ENCODE measurements at places on chromosomes 6 and 20. TPM values are rescaled to one million over a fixed set of nuclear protein-coding genes. Genes with fewer than 3 reads are reported as not detected.

Gene SLC16A10
- 4.5 TPM for total RNA-seq

Gene FERMT1
- total RNA-seq = 0.63 TPM

Gene NR2E1
- total RNA-seq = not detected

Gene SRSF12
- total RNA-seq = not detected

Gene CALHM5
- total RNA-seq = 2.1 TPM

GRCh38 chr6:5099537-5099936, 14.4 kb downstream of the PPP1R3G start:
- no peaks in the 10 kb centered on the region for H3K27me3 ChIP-seq
- no peak for DNase-seq
- no peak overlapping the region for H3K27ac ChIP-seq
- H3K4me1 ChIP-seq = peaks cover 48% of the 10 kb centered on the region
- no peaks in the 10 kb centered on the region for H3K36me3 ChIP-seq

DNA sequence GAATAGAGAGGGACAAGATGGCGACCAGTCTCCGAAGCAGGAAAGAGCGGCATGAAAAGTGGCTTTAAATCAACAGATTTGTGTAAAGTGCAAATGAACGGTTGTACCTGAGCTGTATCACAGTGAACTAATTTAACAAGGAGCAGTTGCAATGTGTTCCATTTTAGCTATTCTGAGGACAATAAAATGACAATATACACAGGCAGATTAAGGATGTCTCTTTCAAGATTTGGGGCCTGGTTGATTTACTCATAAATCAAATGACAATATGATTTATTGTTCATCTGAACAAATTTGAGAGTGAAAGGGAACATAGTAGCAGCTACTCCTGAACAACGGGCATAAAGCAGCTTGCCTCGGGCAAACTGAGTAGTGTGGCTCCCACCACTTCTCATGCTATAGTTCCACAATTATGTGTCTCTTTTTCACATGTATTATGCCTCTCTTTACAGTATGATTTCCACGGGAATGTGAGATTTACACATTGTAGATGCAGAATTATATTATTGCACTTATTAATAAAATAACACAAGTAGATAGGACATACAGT, 204.1 kb upstream of the AGPAT4 start:
- no peaks in the 10 kb centered on the region for H3K36me3 ChIP-seq
- no peak overlapping the region for H3K4me3 ChIP-seq
- H3K27me3 ChIP-seq = no peaks in the 10 kb centered on the region
- peaks cover 24% of the 10 kb centered on the region for H3K4me1 ChIP-seq
- no peak for DNase-seq

- no peaks in the 10 kb centered on the region for H3K27me3 ChIP-seq
- no peak overlapping the region for H3K4me3 ChIP-seq
- H3K27ac ChIP-seq = no peak overlapping the region
These were observed 6.0 kb upstream of the TRIM26 start for GRCh38 chr6:30219244-30219643.

DNA sequence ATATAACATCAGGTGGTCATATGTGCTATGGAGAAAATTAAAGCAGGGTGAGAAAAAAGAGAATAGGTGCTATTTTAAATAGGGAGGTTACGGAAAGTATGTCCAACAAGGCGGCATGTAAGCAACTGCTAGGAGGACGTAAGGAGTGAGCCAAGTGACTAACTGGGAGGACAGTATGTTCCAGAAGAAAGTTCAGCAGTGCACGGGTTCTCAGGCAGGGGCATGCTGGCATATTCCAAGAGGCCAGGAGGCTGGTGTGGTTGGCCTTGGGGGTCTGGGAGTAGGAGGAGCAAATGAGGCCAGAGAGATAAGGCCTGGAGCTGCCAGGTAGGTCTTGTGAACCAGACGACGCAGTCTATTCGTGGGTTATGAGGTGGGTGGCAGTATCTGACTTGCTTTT, 112.4 kb downstream of the ARMC2 start:
- no peaks in the 10 kb centered on the region for H3K36me3 ChIP-seq
- no peaks in the 10 kb centered on the region for H3K27me3 ChIP-seq
- H3K4me3 ChIP-seq = no peak overlapping the region
- peaks cover 10% of the 10 kb centered on the region for H3K4me1 ChIP-seq
- DNase-seq = no peak

GRCh38 chr6:123636782-123637181, at the start of gene TRDN:
TRDN (minus strand) TSS chr6:123636950; CDS start chr6:123636775, 175 bp downstream.
- peak within 1 kb of the TSS; percentile 94 for H3K27ac ChIP-seq
- peak within 1 kb of the TSS; percentile 63 for H3K4me3 ChIP-seq
- no peak for DNase-seq
- H3K36me3 ChIP-seq = no peaks in the 10 kb centered on the region
- peaks cover 44% of the 10 kb centered on the region for H3K4me1 ChIP-seq
- no peaks in the 10 kb centered on the region for H3K27me3 ChIP-seq

GRCh38 chr20:8166730-8167129, 34.7 kb downstream of the PLCB1 start:
- no peak overlapping the region for H3K27ac ChIP-seq
- no peak overlapping the region for H3K4me3 ChIP-seq
- H3K4me1 ChIP-seq = peaks cover 13% of the 10 kb centered on the region
- DNase-seq = no peak

DNA sequence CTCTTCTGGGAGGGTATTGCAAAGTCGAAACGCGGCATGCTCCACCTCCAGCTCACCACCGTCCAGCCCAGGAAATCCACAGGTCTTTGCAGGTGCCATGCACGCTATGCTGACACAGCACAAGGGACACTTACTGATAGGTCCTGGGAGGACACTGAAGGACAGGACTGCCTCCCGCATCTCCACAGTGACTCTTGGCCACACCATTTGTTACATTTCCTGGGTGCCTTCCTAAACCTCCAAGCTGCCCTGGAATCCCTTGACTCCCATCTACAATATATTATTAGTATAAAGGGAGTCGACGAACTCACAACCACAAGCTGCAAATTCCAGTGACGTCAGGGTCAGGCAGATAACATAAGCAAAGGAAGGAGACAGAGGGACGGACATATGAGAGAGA, 106.9 kb downstream of the JPH2 start:
- DNase-seq = no peak
- peaks cover 25% of the 10 kb centered on the region for H3K4me1 ChIP-seq
- no peak overlapping the region for H3K4me3 ChIP-seq
- H3K27me3 ChIP-seq = no peaks in the 10 kb centered on the region
- H3K36me3 ChIP-seq = no peaks in the 10 kb centered on the region

GRCh38 chr20:11324990-11325389, 592.7 kb upstream of the BTBD3 start:
- H3K36me3 ChIP-seq = no peaks in the 10 kb centered on the region
- DNase-seq = no peak
- no peak overlapping the region for H3K27ac ChIP-seq
- H3K4me3 ChIP-seq = no peak overlapping the region
